ENCODE measurements at places on chromosomes 11 and 22.

DNA sequence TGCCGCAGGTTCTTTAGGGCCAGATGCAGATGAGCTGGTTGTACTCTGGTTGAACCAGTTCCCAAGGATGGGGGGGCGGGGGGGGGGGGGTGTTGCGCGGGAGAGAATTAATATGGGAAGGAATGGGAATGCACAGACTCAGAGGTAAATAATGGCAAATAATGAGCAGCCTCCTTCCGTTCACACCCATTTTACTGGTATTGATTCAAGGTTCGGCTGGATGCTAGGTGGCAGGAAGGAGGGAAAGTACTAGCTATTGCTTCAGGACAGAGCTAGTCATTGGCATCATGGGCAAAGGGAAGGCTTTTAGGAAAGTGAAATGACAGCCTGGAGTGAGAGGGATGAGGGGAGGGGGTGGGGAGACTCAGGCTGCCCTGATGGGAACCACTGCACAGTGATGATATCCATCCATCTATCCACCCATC lies at the start of gene VSTM5:
Gene VSTM5 (minus strand): TSS at position 25 of the 425 bp plus-strand sequence. CDS start 116 bp downstream, outside the sequence.
- H3K27ac ChIP-seq, result no peak within 1 kb of the TSS
- H3K27me3 ChIP-seq, result peaks cover 13% of the 10 kb centered on the region
- H3K36me3 ChIP-seq, result no peaks in the 10 kb centered on the region
- no peak for DNase-seq
- no peak within 1 kb of the TSS for H3K4me3 ChIP-seq
- no peaks in the 10 kb centered on the region for H3K4me1 ChIP-seq

GRCh38 chr22:31646186-31647019 lies 15.6 kb downstream of the PISD start:
- H3K4me1 ChIP-seq, result peaks cover 10% of the 10 kb centered on the region
- DNase-seq, result no peak
- H3K27ac ChIP-seq, result peak overlapping the region; percentile 58
- no peak overlapping the region for H3K4me3 ChIP-seq
- H3K27me3 ChIP-seq, result no peaks in the 10 kb centered on the region
- H3K36me3 ChIP-seq, result peaks cover 11% of the 10 kb centered on the region

DNA sequence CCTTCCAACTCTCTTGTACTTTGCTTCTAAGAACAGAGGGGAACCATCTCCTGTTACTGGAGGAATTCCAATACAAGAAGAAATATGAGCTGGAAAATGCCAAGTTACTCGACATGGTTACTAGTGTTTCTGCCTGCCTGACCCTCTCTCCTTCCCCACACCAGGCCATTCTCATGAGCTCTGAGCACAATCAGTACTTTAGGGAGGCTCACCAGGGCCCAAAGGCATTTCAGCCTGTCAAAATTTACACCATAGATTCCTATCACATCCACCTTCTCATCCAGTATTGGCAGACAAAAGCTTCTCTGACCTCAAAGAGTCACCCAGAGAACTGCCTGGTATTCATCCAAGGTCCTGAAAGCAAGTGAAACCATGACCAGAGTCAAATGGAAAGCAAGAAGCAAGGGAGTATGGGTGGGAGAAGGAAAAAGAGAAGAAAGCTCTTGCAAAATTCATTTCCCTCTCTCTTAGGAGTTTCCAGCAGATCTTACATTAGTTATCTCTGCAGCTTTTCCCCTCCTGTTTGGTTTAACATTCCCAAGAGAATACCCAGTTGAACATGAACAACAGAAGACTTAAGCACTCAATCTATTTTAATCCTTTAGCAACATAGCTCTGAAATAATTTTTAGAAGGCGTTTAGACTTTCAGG lies 58.7 kb upstream of the NCAM1 start:
- no peak for DNase-seq
- H3K4me1 ChIP-seq, result no peaks in the 10 kb centered on the region
- H3K36me3 ChIP-seq, result no peaks in the 10 kb centered on the region
- no peak overlapping the region for H3K27ac ChIP-seq

DNA sequence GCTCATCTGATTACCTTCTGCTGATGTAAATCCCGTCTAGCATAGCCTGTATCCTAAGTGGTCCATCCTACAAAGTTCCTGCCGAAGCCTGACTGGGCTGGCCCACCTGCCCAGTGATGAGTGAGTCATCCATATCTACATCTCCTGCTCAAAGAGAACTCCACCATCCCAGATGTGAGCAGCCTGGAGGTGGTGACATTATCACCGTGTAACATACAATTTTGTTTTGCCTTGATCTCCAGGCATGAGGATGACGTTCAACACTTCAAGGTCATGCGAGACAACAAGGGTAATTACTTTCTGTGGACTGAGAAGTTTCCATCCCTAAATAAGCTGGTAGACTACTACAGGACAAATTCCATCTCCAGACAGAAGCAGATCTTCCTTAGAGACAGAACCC lies 5.6 kb downstream of the TMA7B start:
- DNase-seq, result no peak
- no peak overlapping the region for H3K27ac ChIP-seq
- peaks cover 23% of the 10 kb centered on the region for H3K36me3 ChIP-seq

GRCh38 chr11:62984451-62984991 lies at the start of gene SLC22A6:
Gene SLC22A6 (minus strand): TSS chr11:62984967. CDS start chr11:62984690, 277 bp downstream.
- no peaks in the 10 kb centered on the region for H3K36me3 ChIP-seq
- no peaks in the 10 kb centered on the region for H3K4me1 ChIP-seq
- no peak within 1 kb of the TSS for H3K27ac ChIP-seq
- H3K27me3 ChIP-seq, result peaks cover 18% of the 10 kb centered on the region
- no peak for DNase-seq

- peaks cover 5% of the 10 kb centered on the region for H3K27me3 ChIP-seq
- peaks cover 2% of the 10 kb centered on the region for H3K36me3 ChIP-seq
- H3K27ac ChIP-seq, result no peak overlapping the region
- H3K4me1 ChIP-seq, result no peaks in the 10 kb centered on the region
- no peak for DNase-seq
Measured at GRCh38 chr11:116427337-116427902, 345.4 kb downstream of the BUD13 start.

DNA sequence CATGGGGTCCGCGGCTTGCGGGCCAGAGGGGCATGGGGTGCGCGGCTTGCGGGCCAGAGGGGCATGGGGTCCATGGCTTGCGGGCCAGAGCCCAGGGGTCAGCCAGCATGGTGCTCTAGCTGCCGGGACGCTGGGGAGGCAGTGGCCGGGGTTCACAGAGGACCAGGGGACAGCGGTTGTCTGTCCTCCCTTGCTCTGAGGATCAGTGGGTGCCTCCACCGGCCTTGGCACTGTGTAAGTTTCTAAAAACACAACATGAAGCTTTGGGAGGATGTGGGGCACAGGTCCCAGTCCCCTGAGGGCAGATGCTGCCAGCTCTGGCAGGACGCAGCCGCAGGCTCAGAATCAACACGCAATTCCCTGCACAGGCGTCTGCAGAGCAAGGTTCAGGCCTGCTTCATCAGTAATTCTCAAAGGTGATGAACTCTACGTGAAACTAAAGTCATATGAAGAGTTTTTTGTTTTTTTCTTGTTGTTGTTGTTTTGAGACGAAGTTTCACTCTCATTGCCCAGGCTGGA lies 3.0 kb downstream of the MLC1 start:
- peaks cover 5% of the 10 kb centered on the region for H3K36me3 ChIP-seq
- peaks cover 9% of the 10 kb centered on the region for H3K4me1 ChIP-seq
- no peak overlapping the region for H3K27ac ChIP-seq
- DNase-seq, result no peak
- H3K27me3 ChIP-seq, result peaks cover 26% of the 10 kb centered on the region

DNA sequence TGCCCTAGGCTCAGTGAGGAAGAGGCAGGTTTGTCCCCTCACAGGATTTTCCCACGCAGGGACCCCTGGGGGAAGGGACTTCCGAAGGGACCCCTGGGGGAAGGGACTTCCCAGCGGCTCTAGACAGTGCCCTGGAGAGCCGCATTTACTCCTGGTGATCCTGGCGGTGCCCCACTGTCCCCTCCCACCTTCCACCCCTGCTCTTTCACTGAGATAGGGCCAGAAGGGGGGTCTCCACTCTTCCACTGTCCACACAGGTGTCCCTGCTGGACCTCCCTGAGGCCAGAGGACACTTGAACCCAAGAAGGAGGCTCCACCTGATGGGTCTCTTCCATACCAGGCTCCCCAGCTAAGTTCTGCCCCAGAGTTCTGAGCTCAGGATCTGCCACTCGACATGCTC lies 1333.9 kb downstream of the BRD1 start:
- peaks cover 7% of the 10 kb centered on the region for H3K4me1 ChIP-seq
- peaks cover 13% of the 10 kb centered on the region for H3K27me3 ChIP-seq
- DNase-seq, result no peak

DNA sequence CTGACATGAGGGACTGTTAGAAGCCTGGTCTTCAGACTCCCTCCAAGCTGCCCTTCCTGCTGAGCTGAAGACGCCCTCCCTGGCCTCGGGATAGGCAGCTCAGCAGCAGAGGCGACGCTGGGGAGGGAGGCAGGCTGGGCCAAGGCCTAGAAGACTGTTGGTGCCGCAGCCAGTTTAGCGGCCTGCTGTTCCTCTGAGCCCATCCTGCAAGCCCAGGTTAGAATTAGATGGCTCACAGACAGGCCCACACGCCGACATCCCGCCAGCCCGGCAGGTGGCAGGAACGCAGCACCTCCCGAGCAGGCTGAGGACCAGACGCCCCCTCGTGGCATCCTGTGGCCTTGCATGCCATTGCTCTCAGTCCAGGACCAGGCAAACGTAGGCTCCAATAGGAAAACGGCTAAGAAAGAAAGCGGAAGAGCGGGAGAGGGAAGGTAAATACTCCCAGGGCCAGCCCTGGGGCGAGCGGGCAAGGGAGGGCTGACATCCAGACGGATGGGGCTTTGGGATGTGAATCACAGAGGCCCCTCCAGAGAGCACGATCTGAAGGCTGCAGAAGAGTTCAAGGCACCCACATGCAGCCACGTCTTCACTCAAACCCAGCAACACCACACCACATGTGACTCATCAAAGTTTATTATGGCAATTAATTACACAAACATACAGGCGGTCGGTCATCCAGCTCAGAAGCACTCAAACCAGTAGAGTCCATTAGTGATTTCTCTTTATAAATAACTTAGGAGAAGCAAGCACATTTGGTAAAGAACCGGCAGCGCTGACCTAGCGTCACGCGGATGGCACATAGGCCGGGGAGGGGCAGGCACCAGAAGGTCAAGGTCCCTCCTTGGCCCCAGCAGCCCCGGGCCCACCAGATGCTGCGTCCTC lies 27.6 kb downstream of the CD5 start:
- H3K27me3 ChIP-seq, result no peaks in the 10 kb centered on the region
- H3K4me1 ChIP-seq, result peaks cover 5% of the 10 kb centered on the region
- H3K36me3 ChIP-seq, result peaks cover 4% of the 10 kb centered on the region
- H3K27ac ChIP-seq, result peak overlapping the region; percentile 66
- H3K4me3 ChIP-seq, result no peak overlapping the region
- DNase-seq, result peak; percentile 91

GRCh38 chr22:39150848-39151215 lies 1.6 kb downstream of the CBX7 start:
- DNase-seq, result no peak
- H3K27me3 ChIP-seq, result peaks cover 6% of the 10 kb centered on the region
- peak overlapping the region; percentile 97 for H3K27ac ChIP-seq
- H3K36me3 ChIP-seq, result no peaks in the 10 kb centered on the region
- H3K4me3 ChIP-seq, result peak overlapping the region; percentile 97

GRCh38 chr11:30358536-30358935 lies 35.6 kb downstream of the ARL14EP start:
- H3K4me3 ChIP-seq, result no peak overlapping the region
- peaks cover 5% of the 10 kb centered on the region for H3K27me3 ChIP-seq
- H3K4me1 ChIP-seq, result no peaks in the 10 kb centered on the region
- H3K27ac ChIP-seq, result no peak overlapping the region
- H3K36me3 ChIP-seq, result no peaks in the 10 kb centered on the region

DNA sequence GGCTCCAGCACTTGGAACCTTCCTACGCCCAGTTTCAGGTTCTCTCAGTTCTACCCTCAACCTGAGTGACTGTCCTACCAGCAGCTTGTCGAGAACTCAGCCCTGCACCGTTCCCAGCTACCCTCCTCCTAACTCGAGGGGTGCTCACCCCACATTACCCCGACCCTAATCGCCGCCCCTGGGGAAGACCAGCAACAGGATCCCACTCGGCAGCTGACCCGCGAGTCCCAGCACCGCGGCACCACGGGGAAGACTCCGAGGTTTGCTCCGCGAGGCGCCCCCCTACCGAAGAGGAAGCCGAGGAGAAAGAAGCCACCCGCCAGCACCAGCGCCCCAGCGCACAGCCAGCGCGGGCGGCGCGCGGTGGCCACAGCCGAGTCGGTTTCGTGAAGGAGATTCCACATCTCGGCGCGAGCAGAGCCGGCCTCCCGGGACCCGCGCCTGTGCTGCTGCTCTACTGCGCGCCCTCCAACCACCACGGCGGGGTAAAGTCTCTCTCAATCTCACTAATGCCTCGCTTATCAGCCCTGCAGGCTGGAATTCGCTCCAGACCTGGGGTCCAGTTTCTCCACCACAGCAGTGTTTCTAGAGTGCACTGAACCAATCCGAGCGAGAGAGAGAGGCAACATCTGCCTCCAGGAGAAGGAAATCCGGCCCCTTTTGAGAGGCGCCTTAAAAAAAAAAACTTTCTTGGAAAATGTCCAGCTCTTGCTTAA lies at the start of gene FOLH1:
Gene FOLH1 (minus strand): TSS at position 597 of the 716 bp plus-strand sequence. CDS start 193 bp downstream, at position 404.
- H3K27ac ChIP-seq, result no peak within 1 kb of the TSS
- H3K36me3 ChIP-seq, result no peaks in the 10 kb centered on the region
- H3K4me3 ChIP-seq, result peak within 1 kb of the TSS; percentile 17
- H3K4me1 ChIP-seq, result no peaks in the 10 kb centered on the region
- peaks cover 5% of the 10 kb centered on the region for H3K27me3 ChIP-seq

DNA sequence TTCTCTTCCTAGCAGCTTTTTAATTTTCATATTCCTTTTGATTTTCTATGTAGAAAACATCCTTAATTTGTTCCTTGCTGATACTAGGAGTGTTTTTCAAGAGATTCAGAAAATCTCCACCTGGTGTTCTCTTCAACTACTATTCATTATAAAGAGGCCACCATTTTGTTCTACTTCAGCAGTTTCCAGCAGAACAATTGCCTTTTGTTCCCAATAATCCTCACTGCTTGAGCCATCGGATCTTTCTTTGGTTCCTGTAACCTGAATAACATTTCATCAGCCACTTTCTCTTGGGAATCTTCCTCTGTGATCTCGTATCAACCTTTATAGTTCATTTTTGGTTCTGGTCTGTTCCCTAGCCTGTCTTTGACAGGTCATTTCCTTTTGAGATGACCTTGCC lies 1.8 kb upstream of the OR10A5 start:
- no peaks in the 10 kb centered on the region for H3K4me1 ChIP-seq
- no peak for DNase-seq
- H3K4me3 ChIP-seq, result no peak overlapping the region
- peaks cover 2% of the 10 kb centered on the region for H3K36me3 ChIP-seq

- peaks cover 3% of the 10 kb centered on the region for H3K27me3 ChIP-seq
- no peaks in the 10 kb centered on the region for H3K4me1 ChIP-seq
- no peaks in the 10 kb centered on the region for H3K36me3 ChIP-seq
Measured at GRCh38 chr11:133153031-133153430, 379.3 kb downstream of the OPCML start.

DNA sequence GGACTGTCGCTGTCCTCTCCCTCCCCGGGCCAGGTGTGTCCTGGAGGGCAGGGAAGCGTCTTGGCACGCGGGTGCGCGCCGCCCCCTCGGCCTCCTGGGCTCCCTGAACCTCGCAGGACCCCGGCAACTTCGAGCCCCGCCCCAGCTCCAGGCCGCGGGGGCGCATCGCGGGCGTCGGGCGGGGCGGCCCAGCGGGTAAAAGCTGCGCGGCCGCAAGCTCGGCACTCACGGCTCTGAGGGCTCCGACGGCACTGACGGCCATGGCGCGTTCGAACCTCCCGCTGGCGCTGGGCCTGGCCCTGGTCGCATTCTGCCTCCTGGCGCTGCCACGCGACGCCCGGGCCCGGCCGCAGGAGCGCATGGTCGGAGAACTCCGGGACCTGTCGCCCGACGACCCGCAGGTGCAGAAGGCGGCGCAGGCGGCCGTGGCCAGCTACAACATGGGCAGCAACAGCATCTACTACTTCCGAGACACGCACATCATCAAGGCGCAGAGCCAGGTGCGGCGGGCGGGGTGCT lies at the start of gene CST6:
Gene CST6 (plus strand): TSS at position 224 of the 519 bp plus-strand sequence. CDS start 37 bp downstream, at position 261.
- H3K36me3 ChIP-seq, result no peaks in the 10 kb centered on the region
- peaks cover 3% of the 10 kb centered on the region for H3K27me3 ChIP-seq
- peaks cover 2% of the 10 kb centered on the region for H3K4me1 ChIP-seq
- DNase-seq, result no peak
- peak within 1 kb of the TSS; percentile 24 for H3K4me3 ChIP-seq
- H3K27ac ChIP-seq, result no peak within 1 kb of the TSS

All from memory B cell (primary cell).